ENCODE measurements at places on chromosomes 12 and 14.

GRCh38 chr12:31323391-31324115 lies 2.4 kb downstream of the SINHCAF start:
- no peak for DNase-seq

GRCh38 chr14:68843471-68844209 lies 50.8 kb upstream of the ZFP36L1 start:
- peak; percentile 59 for DNase-seq

- DNase-seq: no peak
Observed at GRCh38 chr12:123910057-123910456, 62.6 kb downstream of the CCDC92 start.

DNA sequence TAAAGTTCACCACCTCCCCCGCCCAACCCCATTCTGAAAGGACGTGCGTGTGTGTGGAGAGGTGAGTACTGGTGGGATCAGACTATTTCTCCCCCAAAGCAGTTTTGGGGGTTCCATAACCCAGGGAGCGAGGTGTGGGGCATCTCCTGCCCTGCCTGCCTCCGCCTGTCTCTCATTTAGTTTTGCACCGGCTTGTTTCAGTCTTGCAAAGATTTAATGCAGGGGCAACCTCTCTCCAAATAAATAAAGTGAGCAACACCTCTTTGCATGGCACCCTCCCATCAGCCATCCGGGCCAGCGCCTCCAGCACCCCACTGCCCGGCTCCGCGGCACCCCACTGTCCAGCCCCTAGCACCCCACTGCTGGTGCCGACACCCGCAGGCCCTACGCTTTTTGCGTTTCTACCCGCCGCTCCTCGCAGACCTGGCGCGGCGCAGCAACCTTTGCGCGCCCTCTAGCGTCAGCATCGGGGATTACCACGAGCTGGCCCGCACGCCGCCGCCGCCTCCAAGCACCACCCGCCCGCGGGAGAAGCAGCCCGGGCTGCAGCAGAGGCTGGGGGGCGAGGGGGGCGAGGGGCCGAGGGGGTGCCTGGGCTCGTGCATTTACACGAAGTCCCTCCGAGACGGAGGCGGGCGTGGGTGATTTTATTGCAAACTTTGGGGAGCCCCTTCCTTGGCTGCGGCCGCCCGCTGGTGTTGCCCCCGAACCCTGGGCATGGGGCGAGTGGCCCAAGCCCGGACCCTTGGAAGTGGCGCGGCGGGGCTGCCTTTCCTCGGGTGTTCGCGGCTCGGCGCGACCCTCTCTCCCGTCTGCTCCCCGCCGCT lies 55.8 kb upstream of the VRK1 start:
- DNase-seq: peak; percentile 59

- no peak for DNase-seq
Observed at GRCh38 chr14:94472842-94473241, 3.2 kb downstream of the SERPINA9 start.

- no peak for DNase-seq
Observed at GRCh38 chr12:5213336-5213735, 169.7 kb downstream of the KCNA5 start.

DNA sequence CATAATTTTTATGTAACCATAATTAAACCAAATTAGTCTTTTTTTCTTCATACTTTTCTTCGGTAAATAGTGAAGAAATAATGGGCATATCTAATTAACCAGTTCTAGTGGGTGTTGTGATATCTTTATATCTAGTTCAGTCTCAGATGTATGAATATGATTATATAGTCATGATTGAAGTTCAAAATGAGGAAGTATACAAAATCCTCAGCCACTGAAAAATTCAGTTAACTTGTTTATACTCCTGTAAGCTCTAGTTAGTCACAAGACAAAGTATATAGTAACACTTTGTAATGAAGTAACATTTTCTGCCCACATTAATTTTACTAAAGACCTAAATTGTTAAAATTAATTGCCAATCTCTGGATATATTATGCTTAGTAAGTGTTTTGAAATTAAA lies 46.5 kb downstream of the CAND1 start:
- no peak for DNase-seq

- DNase-seq: no peak
Observed at GRCh38 chr14:100783630-100784370, 42.1 kb upstream of the MEG3 start.

GRCh38 chr14:105993814-105994213 lies 467.4 kb downstream of the TMEM121 start:
- no peak for DNase-seq

- no peak for DNase-seq
Observed at GRCh38 chr14:79834868-79835267, 376.4 kb downstream of the DIO2 start.

DNA sequence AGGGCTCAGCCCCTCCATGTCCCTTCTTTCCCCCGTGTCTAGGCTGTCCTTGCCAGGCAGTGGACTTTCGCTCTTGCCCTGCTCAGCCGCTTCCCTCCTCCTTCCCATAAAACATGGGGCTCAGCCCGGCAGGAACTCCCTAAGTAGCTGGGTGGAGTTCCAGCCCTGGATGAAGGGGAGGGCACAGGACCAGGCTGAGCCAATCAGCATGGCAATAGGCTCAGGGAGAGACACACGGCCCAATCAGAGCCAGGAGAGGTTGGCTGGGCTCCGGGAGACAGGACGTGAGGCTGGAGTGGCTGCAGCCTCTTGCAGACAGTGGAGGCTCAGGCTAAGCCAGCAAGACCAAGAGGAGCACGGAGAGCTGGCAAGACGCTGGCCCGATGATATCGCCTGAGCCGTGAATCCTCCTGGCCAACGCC lies 54.3 kb downstream of the GALNT9 start:
- DNase-seq: peak; percentile 96

DNA sequence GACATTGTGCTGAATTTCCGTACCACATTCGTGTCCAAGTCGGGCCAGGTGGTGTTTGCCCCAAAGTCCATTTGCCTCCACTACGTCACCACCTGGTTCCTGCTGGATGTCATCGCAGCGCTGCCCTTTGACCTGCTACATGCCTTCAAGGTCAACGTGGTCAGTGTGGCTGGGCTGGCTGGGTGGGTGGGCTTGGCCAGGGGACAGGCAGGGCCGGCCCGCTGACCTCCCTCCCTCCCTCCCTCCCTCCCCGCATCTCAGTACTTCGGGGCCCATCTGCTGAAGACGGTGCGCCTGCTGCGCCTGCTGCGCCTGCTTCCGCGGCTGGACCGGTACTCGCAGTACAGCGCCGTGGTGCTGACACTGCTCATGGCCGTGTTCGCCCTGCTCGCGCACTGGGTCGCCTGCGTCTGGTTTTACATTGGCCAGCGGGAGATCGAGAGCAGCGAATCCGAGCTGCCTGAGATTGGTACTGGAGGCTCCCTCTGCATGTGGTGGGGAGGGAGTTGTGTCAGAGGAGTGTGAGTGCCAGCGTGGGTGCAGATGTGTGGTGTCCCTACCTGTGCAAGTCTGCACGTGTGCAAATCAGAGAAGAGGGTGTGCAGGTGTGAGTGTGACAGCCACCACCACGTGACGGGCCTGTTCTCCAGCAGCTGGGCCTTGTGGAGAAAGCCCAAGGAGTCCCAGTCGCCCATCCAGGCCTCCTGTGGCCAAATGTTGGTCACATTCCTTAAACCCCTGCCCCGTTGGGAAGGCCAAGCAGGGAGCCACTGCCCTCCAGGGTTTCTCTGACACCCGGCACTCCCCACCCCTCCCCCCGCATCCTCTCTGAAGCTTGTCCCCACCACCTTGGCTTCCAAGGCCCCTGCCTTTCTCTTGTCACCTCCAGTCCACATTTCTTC lies 5.3 kb downstream of the KCNH3 start:
- DNase-seq: no peak

- DNase-seq: no peak
Observed at GRCh38 chr12:30582943-30583342, 112.7 kb downstream of the IPO8 start.

DNA sequence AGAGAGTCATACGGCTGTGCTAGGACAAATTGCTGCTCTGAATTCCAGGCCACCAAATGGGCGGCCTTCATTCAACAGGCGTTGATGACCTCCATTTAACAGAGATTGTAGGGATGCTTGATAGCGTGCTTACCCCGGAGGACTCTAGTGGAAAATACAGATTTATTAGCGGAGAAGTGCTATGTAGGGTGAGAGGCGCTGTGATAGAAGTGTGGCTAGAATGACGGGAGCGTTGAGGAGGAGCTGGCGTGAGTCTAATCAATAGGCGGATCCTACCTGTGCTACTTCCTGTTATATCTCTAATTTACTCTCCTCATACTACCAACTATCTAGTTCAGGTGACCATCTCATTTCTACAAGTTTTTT lies 668 bp downstream of the MRPS35 start:
- DNase-seq: peak; percentile 9

- DNase-seq: no peak
Observed at GRCh38 chr12:4274396-4275015, 944 bp downstream of the CCND2 start.

- DNase-seq: no peak
Observed at GRCh38 chr12:102629262-102629888, 149.0 kb upstream of the IGF1 start.

GRCh38 chr12:72901685-72902084 lies 629.5 kb downstream of the TRHDE start:
- DNase-seq: no peak

DNA sequence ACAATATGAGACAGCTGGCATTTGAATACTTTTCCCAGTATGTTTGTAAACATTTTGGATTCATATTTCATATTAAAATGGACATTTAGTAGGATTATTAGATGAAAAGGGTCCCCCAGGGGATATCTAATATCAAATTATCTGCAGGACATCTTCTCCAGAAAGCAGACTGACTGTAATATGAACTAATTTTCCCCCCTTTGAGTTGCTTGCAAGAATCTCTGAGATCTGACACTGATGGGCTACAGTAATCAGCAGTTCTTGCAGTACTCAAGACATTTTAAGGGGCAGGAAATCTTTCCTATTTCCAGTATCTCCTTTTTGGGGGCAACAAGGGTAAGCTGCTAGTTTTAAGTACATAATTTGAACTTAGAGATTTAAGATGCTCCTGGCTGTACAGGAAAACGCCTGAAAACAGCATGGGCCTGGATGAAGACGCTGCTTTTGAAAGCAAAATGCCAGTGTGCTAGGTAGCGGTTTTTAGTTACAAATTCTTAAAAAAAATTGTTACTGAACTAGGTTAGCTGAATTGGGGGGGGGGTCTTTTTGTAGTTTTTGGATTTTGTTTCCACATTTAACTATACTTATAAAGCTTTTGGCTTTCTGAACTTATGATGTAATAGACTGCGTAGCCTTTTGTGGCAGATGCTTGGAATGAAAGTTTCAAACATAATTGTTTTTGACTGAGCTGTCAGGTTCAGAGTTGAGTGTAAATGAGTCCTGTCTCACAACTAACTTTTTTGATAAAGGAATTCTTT lies 2.2 kb downstream of the FRMD6 start:
- no peak for DNase-seq
